ENCODE measurements at places on chromosomes 11 and 22.
A peak's percentile ranks its signal among the peaks of the same experiment; 100 is the strongest.

- no peak for DNase-seq
Measured at GRCh38 chr11:35275786-35276170, 136.8 kb downstream of the CD44 start.

DNA sequence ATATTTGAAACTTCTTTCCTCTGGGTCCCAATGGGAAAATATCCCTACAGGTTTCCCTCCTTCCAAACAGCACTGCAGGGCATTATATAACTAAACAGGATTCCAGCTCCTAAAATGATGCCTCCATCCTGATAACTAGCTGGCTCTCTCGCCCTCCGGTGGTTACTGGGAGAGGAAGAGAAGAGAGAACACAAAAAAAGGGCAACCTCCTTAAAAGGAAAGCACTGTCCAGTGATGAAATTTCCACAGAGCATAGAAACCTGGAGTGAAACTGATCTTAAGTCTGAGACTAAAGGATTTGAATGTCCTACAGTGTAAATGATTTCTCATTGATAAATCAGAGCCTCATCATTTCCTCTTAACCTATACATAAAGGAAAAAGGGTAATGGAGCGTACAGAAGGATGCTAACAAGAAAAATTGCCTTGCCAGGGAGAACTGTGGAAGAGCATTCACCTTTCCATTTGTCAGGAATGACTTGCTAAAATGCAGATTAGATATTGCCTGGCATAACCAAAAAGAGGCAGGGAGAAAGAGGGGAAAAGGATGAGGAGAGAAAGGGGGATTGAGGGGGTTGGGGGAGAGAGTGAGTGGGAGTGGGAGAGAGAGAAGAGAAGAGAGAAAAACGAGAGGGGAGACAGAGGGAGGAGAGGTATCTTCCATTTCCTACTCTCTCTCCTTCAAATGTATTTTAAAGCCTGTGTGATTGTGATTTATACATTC is 121.3 kb downstream of the APOL5 start:
- no peak for DNase-seq

- no peak for DNase-seq
Measured at GRCh38 chr22:17258015-17258787, 39.0 kb upstream of the ADA2 start.

DNA sequence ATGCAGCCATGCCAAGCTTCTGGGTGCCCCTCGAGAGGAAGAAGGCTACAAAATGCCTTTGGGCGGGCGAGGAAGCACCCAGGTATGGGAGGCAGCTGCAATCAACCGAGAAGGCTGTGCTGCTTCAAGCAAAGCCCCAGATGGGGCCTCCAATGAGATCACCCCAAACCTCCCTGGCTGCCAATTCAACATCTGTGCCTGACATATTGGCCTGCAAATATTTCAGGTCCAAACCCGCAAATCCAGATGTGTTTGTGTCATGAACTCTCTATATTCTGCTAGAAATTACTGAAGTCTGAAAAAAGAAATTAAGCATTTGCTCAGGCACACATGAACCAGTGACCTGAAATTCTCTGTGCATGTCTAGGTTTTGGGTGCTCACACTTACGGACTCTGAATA is 78.8 kb upstream of the RCN1 start:
- DNase-seq: no peak

GRCh38 chr11:80856066-80856465 is 1415.2 kb upstream of the TENM4 start:
- no peak for DNase-seq

DNA sequence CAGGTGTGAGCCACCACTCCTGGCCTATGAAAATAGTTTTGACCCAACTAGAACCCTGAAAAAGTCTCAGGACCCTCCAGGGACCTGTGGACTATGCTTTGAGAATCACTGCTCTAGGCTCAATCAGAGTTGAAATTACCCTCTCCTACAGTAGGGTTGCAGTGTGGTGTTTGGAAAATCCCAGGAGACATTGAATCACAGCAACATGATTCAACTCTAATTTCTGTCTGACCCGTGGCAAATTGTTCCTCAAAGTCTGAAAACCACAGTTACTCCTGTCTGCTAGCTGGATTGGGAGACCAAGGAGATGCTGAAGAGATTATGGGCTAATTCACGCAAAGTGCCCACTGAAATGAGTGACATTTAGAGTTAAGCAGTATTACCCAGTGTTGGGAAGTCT is 5.4 kb upstream of the MTMR3 start:
- DNase-seq: no peak

DNA sequence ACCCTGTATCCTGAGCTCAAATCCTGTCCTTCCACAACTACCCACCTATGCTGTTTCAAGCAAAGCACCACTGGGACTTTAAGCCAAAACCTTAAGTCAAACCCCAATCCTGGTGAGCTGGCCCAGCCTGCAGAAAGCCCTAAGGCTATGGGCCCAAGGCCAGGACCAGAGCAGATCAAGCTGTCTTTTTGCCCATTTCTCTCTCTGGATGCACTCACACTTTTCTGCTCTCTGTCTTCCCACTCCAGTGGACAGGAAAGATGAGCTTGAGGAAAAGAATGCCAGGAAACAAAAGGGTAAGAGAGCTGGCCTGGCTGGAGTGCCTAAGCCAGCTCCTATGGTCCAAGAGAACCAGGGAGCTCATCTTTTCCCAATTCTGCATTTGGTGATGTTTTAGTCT is 284.3 kb upstream of the ISX start:
- DNase-seq: no peak

- DNase-seq: no peak
Measured at GRCh38 chr11:78112582-78113275, 26.7 kb downstream of the ALG8 start.

DNA sequence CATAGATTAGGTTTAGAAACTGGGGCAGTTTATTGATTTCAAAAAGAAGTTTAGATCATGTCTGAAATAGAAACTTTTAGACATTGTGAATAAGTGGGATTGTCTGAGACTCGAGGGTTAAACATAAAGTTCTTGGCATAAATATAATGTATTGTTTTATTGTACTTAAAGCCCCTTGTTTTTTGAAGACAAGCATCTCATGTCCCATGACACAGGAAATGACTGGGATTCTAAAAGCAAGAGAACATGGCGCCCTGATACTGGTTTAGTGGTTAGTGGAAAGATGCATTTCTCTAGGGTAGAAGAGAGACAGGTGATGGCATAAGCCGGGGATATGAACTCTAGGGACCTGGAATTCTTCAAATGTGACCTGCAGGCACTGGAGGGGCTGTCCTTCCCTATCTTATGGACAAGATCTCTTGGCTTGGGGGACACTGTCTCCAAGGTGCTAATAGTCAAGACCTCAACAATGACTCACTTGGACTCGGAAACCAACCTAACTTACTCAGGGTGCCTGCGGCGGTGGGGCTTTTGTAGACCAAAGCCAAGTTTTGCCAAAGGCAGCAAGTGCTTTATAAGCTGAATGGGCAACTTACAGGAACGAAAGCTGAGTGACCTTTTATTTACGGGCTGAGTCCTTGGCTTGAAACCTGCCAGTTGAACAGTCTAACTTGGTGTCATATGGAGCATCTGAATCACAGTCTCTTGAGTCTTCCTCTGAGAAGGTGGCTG is 48.2 kb downstream of the UBASH3B start:
- no peak for DNase-seq

DNA sequence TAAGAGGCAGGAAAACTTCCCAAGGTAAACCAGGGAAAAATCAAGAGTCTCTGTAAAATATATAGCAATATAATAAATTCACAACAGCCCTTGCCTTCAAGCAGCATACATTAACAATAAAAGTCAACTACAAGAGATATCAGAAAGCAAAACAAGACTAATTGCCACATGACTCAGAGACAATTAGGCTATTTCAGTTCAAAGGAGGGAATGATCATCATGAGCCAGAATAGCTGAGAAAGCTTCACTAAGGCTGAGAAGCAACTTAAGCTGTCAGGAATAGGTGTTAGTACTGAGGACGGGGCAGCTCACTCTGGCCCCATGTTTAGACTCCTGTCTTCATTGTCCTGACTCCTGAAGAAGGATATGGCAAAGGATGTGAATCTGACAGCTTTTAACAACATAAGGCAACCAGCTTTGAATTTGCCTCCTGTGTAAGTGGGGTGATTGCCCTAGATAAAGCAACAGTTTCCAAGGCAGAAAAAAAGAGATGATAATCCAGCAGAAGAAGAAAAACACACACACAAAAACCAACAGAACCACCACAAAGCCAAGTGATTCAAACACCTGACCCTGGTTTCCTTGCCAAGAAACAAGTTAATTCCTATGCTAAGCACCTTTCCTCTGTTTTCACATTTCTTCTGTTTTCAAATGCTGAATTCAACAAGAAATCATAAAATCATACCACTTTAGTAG is 60.8 kb downstream of the SIK3 start:
- DNase-seq: no peak

- no peak for DNase-seq
Measured at GRCh38 chr11:45647786-45648185, 17.6 kb downstream of the CHST1 start.

DNA sequence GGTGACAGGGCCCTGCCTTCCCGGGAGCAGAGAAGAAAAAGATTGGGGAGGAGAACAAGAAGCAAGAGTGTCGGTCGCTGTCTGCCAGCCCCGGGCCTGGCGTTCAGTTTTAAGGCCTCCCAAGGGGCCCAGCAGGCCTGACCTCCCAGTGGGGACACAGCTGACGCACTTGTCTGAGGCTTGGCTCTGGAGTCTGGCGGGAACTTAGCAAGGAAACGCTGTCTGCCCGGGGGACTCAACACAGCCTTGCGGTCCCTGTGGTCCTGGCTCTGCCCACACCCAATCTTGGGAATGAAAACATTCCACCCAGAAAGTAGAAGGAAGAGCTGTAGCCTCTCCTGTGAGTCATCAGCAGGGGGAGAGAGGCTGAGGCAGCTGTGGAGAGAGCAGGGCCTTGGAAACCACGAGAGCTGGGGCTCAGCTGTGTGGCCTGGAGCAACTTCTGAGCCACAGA is 54.4 kb downstream of the TRAF6 start:
- DNase-seq: peak; percentile 99

- DNase-seq: no peak
Measured at GRCh38 chr11:17703951-17704350, 15.4 kb upstream of the MYOD1 start.

- DNase-seq: no peak
Measured at GRCh38 chr11:406796-407650, 7.8 kb downstream of the SIGIRR start.

- DNase-seq: no peak
Measured at GRCh38 chr11:34481307-34481706, 32.3 kb downstream of the ELF5 start.

DNA sequence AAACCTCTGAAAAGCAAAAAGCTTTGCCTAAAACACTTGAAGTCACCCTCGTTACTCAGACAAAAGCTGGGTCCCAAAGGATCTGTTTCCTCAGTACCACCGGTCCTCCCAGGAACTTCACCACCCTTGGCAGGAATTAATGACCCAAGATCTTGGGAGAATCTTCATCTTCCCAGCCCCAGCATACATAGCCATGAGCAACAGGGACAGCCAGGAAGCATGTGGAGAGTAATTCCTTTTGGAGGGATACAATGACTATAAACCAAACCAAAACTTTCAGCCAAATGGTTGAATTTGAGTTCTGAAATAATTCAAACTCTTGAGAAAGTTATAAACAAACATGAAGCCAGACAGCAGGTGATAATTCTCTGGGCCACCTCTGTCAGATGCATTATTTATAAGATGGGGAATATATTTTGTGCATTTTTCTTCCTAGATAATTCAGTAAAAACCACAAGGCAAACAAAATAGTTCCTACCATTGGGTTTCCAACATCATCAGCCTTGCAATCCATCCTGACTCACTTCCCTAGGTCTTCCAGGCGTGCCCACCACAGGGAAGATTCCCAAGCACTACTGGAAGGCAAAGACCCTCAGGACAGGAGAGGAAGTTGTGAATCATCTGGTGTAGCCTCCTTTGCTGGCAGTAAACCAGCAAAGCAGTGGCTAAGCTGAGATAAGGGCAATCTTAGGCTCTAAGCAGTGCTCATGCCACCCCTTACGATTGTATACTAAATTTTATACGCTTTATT is 71.7 kb upstream of the DRD2 start:
- peak; percentile 74 for DNase-seq

DNA sequence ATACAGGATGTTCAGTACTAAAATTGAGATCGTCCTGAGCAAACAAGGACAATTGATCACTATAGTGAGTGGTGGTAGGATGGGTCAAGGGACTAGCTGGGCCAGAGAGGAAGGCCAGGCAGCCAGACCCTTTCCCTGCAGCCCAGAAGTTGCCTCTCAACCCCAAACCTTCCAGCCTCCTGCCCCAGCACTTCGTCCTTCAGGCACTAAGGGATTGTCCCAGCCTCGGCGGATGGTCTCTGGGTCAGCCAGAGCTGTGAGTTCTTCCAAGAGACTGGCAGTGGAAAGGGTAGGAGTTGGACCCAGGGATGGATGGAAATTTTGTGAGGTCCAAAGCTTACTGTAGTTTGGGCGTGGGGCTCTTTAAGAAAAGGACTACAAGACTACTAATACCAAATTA is 3.6 kb upstream of the LMO1 start:
- DNase-seq: no peak

DNA sequence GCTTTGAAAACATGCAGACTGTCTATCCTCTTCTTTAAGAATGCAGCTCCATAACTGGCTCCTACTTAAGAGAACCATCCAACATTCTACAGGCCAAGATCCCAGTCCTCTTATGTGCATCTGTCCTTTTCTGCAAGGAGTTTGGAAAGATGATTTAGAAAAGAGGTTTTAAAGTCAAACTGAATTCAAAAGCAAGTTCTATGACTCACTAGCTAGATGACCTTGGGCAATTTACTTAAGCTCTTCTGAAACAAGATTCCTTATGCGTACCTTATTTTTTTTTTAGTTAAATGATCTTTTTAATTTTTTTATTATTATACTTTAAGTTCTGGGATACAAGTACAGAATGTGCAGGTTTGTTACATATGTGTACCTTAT is 29.2 kb downstream of the GUCY1A2 start:
- DNase-seq: no peak

GRCh38 chr22:36156515-36157419 is 3.8 kb downstream of the APOL3 start:
- peak; percentile 37 for DNase-seq

DNA sequence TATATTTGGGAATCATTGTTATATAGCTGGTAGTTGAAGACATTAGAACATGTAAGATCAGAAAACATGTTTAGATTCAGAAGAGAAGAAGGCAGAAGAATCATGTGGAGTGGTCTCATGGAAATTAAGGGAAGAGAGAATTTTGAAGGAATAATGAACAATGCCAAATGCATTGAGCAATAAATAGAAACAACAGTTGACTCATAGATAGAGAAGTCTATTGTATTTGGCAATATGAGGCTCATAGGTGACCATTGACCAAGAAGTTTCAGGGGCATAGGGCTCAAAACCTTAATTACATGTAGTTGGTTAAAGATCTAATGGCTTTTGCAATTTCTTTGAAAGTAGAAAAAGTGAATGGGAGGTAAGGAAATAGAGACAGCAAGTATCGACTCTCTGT is 123.9 kb downstream of the PAX6 start:
- DNase-seq: no peak

DNA sequence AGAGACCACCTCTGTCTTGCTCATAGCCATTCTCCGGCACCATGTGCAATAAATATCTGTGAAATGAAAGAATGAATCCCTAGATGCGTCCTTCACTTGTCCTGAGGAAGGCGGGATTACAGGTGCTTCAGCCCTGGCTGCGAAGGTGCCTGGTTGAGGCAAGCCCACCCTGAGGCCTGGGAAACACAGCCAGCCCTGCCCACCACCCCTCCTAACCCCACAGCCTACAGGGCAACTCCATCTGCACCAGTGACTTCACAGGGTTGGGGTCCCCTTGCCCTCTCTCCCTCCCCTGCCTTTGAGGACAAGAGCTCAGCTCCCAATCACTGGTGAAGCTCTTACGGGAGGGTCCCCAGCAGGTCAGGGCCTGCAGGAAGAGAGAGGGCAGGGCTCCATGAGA is 17.5 kb upstream of the SCGB1A1 start:
- DNase-seq: no peak

GRCh38 chr11:66766681-66767080 is 37.7 kb upstream of the SPTBN2 start:
- no peak for DNase-seq
